Vagina (tissue), 2 donors: ENCODE measurements at places on chromosomes 4 and X. TPM values are rescaled to one million over a fixed set of nuclear protein-coding genes. Genes with fewer than 3 reads are reported as not detected.

The SMIM43 gene
- not detected for total RNA-seq

The IBSP gene
- total RNA-seq, result not detected

The CNGA1 gene
- total RNA-seq, result 2.0 TPM

GRCh38 chrX:10516781-10517322 is 103.5 kb downstream of the MID1 start:
- DNase-seq, result no peak

GRCh38 chr4:23368081-23368697 is 521.7 kb downstream of the PPARGC1A start:
- no peak for DNase-seq

DNA sequence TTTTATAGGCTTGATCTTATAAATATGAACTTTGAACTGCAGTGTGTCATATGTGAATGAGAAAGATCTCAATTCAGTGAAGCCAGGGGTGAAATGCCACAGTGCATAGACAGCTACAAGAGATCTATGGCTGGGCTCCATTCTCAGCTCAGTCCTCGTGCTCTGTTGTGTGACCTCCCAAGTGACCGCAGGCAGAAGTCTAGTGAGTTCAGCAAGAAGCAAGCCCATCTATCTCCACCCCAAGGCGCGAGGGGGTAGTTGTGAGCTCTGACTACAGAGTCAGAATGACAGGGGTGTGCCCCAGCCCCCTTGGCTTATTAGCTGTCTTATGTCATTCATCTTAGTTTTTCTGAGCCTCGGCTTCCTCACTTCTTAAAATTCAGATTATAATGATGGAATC is 378.3 kb downstream of the FBXW7 start:
- DNase-seq, result no peak

- DNase-seq, result no peak
These were observed 168.8 kb downstream of the PCDH18 start for GRCh38 chr4:137363496-137363895.

DNA sequence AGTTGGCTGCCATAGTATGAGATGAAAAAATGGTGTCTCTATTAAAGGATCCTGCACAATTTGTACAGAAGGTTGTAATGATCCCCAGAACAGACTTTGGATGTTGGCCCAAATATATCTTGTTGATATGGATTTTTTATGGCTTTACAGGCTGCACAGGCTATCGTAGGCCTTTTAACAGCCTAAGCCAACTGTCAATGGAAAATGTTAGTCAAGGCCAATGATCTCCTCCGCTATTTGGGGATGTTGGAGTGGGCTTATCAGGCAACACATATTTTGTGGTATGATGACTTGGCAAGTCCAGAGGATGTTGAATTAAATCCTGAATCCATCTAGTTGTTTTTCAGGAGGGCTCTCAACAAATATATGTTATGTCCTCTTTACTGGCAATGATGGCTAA is 42.1 kb downstream of the ZCCHC13 start:
- no peak for DNase-seq
